Panc1 (cell line): ENCODE measurements at places on chromosomes 6 and 20. TPM values are rescaled to one million over a fixed set of nuclear protein-coding genes. Genes with fewer than 3 reads are reported as not detected.

- DNase-seq = no peak
- no peaks in the 10 kb centered on the region for H3K4me1 ChIP-seq
- H3K27ac ChIP-seq = no peak overlapping the region
- H3K36me3 ChIP-seq = no peaks in the 10 kb centered on the region
Observed at GRCh38 chr6:130047088-130047995, 29.0 kb downstream of the L3MBTL3 start.

- no peak for DNase-seq
- H3K27me3 ChIP-seq = peaks cover 13% of the 10 kb centered on the region
- H3K4me3 ChIP-seq = no peak overlapping the region
Observed at GRCh38 chr6:25016014-25016720, 80.4 kb upstream of the RIPOR2 start.

GRCh38 chr6:139436200-139436956 lies 61.9 kb upstream of the CITED2 start:
- no peak overlapping the region for H3K27ac ChIP-seq
- no peak overlapping the region for H3K4me3 ChIP-seq
- H3K4me1 ChIP-seq = no peaks in the 10 kb centered on the region
- H3K36me3 ChIP-seq = no peaks in the 10 kb centered on the region
- no peak for DNase-seq

DNA sequence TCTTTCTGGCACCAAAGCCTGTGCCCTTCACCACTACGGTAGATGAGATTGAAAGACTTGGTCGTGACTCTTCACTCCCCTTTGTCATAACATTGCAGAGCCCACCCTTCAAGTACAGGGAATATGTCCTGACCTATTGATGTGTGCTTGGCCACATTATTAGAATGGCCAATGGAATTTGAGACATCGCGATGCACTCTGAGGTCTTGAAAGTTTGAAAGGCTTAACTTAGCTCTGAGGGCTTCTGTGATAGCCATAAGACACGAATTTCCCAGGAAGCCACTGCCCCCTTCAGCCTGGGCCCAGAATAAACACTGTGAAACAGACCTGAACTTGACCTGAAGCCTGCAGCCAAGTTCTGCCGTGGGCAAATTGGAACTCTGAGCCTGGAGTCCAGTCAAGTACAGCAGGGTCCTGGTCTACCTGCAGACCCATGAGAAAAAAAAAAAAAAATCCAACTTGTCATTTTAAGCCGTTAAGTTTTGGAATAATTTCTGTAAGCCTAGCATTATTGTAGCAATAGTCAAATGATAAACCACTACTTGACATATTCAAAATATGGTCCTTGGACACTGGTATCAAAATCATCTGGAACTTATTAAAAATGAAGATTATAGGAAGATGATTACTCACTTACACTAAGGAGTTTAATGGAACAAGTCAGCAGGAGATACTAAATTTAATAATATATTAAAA lies 36.9 kb upstream of the TRAF3IP2 start:
- no peak overlapping the region for H3K27ac ChIP-seq
- H3K36me3 ChIP-seq = no peaks in the 10 kb centered on the region
- peaks cover 4% of the 10 kb centered on the region for H3K4me1 ChIP-seq
- no peaks in the 10 kb centered on the region for H3K27me3 ChIP-seq

DNA sequence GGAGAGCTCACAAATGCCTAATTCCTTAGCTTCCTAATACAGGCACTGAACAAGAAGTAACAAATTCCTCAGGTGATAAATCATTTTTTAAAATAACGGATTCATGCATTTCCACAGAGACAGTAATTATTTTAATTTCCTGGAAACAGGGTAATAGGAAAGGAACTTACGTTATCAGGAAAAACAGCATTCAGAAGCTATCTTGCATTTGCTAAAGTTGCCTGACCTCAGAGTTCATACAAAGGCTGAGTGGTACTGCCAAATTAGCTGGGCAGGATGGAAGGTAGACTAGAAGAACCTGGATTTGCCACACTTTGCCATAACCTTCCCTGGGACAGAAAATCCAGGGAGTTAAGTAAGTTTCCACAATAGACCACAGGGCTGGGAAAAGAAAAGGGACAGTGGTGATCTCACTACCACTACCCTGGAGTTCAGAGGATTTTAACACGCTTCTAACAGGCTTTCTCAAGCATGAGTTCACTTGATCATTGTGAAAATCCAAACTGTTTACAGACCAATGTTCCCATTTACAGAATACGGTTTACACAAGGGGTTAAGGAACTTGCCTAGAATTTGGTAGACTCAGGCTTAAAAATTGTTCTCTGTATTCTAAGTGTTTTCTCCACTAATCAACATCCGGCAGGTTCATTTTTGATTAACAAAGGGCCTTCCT lies 57.0 kb downstream of the KIF13A start:
- H3K27me3 ChIP-seq = no peaks in the 10 kb centered on the region
- no peak overlapping the region for H3K4me3 ChIP-seq
- no peaks in the 10 kb centered on the region; the same call in 1 of the 2 replicates for H3K4me1 ChIP-seq
- H3K36me3 ChIP-seq = no peaks in the 10 kb centered on the region

- H3K4me1 ChIP-seq = peaks cover 1% of the 10 kb centered on the region; the same call in 1 of the 2 replicates
- H3K27me3 ChIP-seq = 0 out of 2 replicates have a peak, but pooled peaks cover 2% of the 10 kb centered on the region
- no peak for DNase-seq
- H3K27ac ChIP-seq = no peak overlapping the region
- H3K4me3 ChIP-seq = no peak overlapping the region
Observed at GRCh38 chr6:143516690-143517446, 5.3 kb upstream of the FUCA2 start.

- DNase-seq = no peak
- H3K27me3 ChIP-seq = no peaks in the 10 kb centered on the region
- no peak overlapping the region for H3K27ac ChIP-seq
- no peak overlapping the region for H3K4me3 ChIP-seq
- H3K36me3 ChIP-seq = no peaks in the 10 kb centered on the region
- H3K4me1 ChIP-seq = no peaks in the 10 kb centered on the region
Observed at GRCh38 chr6:80457439-80457933, 351.0 kb downstream of the BCKDHB start.

- H3K4me3 ChIP-seq = no peak overlapping the region
- H3K36me3 ChIP-seq = no peaks in the 10 kb centered on the region
Observed at GRCh38 chr6:108764580-108764950, 83.7 kb upstream of the ARMC2 start.

Gene WFDC12
- total RNA-seq = not detected

Gene RAB32
- total RNA-seq = 61.5 TPM

Gene GLP1R
- total RNA-seq = not detected

Gene TP53TG5
- total RNA-seq = not detected
